Stimulated activated CD8-positive, alpha-beta memory T cell treated with anti-CD3 and anti-CD28 coated beads, Interleukin-12 subunit alpha, Interleukin-12 subunit beta, amount 100 ng/mL, for 1 hour (primary cell): ENCODE measurements at places on chromosomes 7 and 10.

- no peak for DNase-seq
Observed at GRCh38 chr10:91726355-91726754, 71.9 kb upstream of the TNKS2 start.

GRCh38 chr10:96636551-96636950 is 49.7 kb upstream of the TM9SF3 start:
- no peak for DNase-seq

DNA sequence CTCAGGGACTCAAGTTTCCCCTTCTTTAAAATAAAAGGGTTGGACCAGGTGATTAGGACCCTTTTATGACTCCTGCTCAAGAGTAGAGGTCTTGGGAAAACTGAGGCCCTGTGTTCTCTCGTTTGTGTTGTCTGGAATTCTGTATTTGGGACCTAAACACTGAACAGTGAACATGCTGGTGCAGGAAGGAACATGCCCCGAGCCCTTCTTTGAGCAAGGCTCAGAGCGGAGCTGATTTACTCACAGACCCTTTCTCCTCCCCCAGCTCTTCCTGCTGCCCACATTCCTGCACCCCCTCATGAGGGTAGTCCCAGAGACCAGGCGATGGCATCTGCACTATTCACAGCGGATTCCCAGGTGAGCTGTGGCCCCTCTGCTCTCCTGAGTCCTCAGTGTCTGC is 14.2 kb downstream of the ZKSCAN1 start:
- no peak for DNase-seq

- DNase-seq: no peak
Observed at GRCh38 chr7:120794106-120794729, 63.7 kb downstream of the TSPAN12 start.

DNA sequence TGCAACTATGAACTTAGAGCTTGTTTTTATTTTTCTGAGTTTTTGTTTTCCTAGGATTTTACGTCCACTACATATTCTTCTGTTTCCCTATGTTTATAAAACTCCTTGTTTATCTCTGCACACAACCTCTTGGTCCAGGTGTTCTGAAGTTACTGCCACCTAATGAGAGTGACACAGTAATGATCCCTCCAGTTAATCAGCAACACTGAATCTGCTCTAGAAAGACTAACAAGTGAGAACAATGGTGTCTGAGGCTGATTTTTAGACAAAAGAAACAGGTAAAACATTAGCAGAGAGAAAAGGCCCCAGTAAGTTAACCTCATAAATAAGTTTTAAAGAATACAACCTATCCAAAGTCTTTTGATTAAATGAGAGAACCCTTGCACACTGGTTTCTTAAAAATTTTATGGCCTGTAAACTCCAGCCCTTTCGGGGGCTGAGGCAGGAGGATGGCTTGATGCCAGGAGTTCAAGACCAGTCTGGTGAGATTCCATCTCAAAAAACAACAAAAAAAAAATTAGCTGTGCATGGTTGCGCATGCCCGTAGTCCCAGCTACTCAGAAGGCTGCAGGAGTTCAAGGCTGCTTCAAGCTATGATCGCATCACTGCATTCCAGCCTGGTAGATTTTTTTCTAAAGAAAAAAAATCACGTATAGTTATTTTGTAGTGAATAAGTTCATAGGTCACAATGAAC is 397.6 kb downstream of the MAGI2 start:
- DNase-seq: no peak
